HCT116 (cell line): ENCODE measurements at places on chromosomes 6 and 20.

DNA sequence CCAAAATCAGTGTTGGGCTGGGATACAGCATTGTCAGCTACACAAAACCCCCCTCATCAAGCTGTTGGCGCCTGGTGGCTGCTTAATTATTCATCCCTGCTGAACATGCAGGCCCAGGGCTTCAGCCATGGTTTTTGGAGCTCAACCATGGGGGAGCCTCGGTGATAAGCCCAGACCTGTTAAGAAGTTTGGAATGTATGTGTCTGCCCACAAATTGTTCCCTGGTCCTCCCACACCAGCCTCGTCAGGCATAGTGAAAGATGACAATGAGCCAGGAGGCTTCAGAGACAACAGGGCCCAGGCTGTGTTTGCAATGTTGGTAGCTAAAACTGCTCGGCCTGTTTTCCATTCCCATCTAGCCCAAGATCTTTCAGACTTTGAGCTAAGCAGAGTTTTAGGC is 34.8 kb upstream of the SIRPA start:
- DNase-seq, result no peak

DNA sequence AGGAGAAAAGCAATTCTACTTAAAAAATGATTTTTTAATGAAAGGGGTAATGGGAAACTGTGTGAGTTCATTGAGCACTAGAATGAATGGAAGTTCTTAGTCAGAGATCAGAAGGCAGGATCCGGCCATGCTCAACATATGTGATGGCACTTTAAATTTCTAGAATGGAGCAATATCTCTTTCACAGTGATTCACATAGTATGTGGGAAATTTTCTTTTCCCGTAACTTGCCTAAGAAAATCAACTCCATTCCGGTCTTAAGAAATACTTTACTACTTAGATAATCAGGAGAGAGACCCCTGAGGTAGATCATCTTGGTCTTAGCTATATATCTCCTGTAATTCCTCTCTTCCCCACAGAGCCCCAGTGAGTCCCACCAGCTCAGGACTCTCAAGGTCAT is 131.8 kb downstream of the SCML4 start:
- no peak for DNase-seq

DNA sequence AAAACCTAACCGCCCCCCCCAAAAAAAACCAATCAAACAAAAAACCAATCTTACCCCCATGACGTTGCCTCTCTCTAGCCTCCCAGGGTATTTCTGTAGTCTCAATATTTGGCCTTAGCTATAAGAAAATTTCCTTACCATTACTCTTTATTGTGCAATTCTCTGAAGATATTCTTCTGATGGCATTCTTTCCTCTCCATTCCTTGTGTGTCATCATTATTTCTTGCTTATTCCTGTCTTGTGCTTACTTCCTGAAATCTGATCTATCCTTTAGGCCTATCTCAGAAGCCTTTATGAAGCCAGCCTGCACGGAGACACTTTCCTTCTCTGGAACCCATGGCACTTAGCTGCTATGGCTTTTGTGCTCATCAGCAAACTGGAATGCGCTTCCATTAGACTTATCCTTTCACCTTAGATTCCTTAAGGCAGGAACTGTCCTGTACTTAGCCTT is 65.9 kb upstream of the DDR1 start:
- no peak for DNase-seq

DNA sequence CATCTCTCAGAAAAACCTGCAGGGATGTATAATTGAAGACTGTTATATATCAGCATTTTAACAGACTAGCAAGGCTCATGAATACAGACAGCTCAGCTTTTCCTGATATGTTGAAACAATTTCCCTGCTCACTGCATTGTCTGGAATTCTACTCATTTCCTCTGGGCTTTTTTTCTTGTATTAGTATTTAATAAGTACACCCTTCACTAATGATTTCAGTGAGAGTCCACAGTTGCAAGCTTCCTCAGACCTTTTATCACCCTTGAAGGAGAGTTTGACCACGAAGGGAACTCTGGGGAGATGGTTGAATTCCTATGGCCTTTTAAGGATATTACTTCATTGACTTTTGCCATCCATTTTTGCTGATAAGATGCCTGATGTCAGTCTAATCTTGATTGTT is 248.7 kb downstream of the ADGB start:
- DNase-seq, result no peak

DNA sequence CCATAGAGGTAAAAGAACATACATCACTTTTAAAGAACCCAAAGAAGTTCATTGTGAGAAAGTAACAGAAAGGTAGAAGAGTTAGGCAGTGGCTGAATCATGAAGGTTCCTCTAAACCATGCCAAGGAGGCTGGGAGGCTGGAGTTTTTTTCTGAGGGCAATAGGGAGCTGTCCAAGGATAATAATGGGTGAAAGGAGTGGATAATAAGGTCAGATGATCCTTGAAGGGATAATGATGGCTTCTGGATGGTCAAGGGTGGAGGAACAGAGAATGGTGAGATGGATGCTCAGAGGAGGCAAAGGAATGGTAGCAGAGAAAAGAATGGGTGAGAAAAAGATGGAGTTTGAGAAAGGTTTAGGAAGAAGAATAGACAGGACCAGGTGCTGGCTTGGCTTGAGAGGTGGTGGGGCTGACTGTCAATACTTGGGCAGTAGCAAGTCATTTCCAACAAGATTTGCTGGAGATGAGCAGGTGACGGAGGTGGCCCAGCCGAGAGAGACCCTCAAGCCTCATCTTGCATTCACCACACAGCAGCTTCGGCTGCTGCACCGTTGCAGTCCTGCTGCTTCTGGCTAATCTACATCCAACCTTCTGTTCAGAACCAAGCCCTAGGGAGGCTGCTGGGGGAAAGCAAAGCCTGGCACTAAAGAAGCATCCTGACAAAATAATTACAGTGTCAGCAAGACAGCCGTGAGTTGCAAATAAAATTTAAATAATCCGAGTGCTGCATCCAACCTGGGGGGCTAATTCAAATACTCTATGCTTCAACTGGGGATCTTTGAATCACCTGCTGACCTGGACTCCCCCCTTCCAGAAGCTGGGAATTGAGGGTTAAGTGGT is 131.2 kb upstream of the KCNG1 start:
- no peak for DNase-seq

DNA sequence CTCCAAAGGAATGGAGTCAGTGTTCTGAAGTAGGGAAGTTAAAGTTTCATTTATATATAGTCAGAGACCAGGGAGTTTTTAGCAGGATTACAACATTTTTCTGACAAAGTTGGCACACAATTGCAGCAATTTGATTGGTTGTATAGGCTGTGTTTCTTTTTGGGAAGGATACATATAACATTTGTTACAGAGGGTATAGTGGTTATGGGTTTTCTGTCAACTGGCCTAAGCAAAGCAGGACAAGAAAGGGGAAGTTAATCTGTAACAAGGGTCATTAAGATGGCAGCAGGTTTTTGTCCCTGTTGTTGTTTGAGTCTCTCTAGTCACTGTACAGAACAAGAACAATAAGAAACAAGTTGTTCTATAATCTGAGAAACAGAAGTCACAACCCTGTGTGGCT is 41.4 kb downstream of the TPD52L1 start:
- no peak for DNase-seq

GRCh38 chr6:44593539-44593944 is 206.0 kb downstream of the CDC5L start:
- DNase-seq, result peak; percentile 54

- peak; percentile 8 for DNase-seq
These were observed 71.4 kb upstream of the TCF21 start for GRCh38 chr6:133817460-133818047.

GRCh38 chr6:156425359-156426020 is 351.7 kb upstream of the ARID1B start:
- no peak for DNase-seq

- no peak for DNase-seq
These were observed 115.4 kb downstream of the SLX4IP start for GRCh38 chr20:10550204-10551118.

GRCh38 chr20:32832664-32833063 is 12.9 kb downstream of the MAPRE1 start:
- no peak for DNase-seq
